Naive B cell (primary cell): ENCODE measurements at places on chromosomes 6 and 20.

DNA sequence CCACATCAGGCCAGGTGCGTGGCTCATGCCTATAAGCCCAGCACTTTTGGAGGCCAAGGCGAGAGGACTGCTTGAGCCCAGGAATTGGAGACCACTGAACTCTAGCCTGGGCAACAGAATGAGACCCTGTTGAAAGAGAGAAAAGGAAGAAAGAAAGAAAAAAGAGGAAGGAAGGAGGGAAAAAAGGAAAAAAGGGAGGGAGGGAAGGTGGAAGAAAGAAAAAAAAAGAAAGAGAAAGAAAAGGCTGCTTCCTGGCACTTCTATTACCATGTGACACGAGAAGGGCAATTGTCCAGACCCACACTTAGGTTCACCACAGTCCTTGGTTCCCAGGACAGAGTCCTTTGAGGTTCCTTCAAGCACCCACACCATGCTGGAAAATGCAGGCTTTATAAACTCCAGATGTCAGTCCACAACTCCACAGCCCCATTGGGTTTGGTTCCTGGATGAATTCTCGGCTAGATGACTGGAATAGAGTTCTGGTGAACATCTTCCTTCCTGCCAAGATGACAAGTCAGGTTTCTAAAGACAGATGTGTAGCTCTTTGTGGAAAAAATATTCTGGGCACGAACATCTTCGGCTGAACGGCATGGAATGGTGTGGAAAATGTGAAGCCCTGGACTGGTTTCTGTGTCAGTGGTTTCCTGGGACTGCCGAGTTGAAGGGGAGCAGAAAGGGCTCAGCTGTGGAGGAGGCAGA is 32.5 kb downstream of the NT5E start:
- no peak for DNase-seq

GRCh38 chr6:135066806-135067205 is 12.2 kb upstream of the HBS1L start:
- DNase-seq: no peak

DNA sequence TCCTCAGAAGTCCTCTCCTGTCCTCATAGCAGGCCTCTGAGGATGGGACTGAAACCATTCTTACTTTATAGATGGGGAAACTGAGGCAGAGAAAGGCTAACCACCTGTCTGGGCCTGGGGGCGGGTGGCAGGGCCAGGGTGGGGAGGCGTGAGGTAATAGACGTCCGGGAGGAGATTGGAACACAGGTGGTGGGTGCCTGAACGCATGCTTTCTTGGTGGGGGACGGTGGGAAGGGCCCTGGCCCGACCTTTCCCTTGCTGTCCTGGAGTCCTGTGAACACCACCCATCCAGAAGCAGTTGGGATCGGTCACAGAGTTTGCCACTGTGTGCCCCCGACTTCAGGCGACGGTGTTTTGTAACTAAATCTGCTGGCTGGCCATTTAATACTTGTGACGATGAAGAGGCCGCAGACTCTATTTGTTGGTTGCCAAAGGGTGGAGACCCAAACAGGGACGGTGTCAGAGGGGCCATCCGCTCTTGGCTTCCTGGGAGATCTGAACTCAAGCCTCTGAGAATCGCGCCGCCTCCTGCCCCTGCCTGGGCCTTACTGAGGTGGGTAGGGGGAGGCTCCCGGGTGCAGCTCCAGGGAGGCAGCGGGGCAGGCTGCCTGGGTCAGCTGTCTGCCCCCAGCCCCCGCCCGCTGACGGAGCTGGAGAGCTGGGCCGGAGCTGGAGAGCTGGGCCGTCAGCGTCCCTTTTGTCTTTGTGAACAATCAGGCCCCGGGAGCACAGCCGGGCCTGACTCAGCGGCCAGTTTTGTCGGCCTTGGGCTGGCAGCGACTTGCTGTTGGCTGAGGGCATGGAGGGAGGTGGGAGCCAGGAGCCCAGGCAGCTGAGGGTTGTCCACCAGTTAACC is 4.1 kb downstream of the RBM38 start:
- peak; percentile 25 for DNase-seq

GRCh38 chr20:62114894-62115293 is 7.4 kb upstream of the LSM14B start:
- no peak for DNase-seq

GRCh38 chr20:25544734-25545133 is 40.6 kb downstream of the NINL start:
- no peak for DNase-seq

- no peak for DNase-seq
Measured at GRCh38 chr6:124795643-124796463, 166.4 kb upstream of the RNF217 start.

DNA sequence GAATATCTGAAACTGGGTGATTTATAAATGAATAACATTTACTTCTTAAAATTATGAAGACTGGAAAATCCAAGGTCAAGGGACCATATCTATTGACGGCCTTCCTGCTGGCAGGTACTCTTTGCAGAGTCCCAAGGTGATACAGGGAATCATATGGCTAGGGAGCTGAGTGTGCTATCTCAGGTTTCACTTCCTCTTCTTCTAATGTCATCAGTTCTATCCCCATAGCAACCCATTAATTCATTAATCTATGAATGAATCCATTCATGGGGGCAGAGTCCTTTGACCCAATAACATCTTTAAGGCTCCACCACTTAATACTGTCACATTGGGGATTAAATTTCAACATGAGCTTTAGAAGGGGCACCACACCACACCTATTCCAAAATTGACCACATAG is 772.0 kb downstream of the HACE1 start:
- DNase-seq: no peak

GRCh38 chr6:30091577-30092381 is 16.2 kb upstream of the RNF39 start:
- DNase-seq: no peak

DNA sequence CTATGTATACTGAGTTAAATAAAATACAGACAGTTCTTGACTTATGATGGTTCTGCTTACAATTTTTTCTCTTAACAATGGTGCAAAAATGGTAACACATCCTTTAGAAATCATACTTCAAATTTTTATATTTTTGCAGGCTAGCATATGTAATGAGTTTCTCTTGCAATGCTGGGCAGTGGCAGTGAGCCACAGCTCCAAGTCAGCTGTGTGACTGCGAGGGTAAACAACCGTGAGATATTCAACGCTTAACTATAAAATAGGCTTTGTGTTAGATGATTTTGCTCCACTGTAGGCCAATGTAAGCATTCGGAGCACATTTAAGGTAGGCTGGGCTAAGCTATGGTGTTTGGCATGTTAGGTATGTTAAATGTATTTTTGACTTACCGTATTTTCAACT is 136.1 kb downstream of the PLCB4 start:
- DNase-seq: no peak

GRCh38 chr6:34508425-34508824 is 42.5 kb downstream of the PACSIN1 start:
- DNase-seq: no peak
